ENCODE measurements at places on chromosomes 16 and 17.

DNA sequence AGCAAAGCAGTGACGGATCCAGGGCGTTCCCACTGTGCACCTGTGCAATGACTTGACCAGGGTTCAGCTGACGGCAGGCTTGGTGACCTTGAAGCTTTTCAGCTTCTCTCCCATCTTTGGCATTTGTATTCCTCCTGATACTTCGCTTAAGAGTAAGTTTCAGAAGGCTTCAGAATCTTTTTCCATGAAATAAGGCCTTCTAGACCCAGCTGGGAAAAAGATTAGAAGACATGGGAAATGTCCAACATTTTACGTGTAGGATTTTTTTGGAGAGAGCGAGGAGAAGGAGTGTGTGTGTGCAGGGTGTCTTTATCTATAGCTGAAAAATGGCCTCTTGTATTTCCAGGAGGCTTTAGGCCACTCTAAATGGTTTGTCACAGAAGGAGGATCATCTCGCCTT, 104.1 kb downstream of the BANP start:
- no peak for DNase-seq

- DNase-seq, result no peak
Measured at GRCh38 chr17:49777563-49777962, 10.9 kb upstream of the KAT7 start.

- peak; percentile 13 for DNase-seq
Measured at GRCh38 chr17:17080781-17081180, 38.5 kb downstream of the MPRIP start.

DNA sequence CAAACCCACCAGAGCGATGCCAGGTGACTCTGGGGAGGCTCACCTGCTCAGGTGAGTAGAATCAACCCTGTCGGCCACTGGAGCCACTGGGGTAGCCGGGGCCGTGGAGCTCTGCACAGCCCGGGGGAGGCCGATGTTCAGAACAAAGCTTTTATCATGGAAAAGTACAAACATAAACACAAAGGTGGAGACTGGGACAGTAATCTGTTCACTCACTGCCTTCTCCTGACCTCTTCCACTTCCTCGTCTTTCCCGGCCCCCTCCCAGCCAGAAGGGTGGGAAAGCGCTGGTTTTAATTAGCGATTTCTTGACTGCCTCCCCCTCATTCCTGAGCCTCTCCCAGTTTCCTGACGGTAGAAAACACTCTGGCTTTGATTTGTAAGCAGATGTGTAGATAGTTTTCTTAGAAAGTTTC, 9.8 kb upstream of the TEX19 start:
- no peak for DNase-seq

GRCh38 chr17:48759288-48759687, 30.7 kb upstream of the HOXB13 start:
- no peak for DNase-seq

- DNase-seq, result no peak
Measured at GRCh38 chr17:73549841-73550430, 94.3 kb downstream of the SDK2 start.

DNA sequence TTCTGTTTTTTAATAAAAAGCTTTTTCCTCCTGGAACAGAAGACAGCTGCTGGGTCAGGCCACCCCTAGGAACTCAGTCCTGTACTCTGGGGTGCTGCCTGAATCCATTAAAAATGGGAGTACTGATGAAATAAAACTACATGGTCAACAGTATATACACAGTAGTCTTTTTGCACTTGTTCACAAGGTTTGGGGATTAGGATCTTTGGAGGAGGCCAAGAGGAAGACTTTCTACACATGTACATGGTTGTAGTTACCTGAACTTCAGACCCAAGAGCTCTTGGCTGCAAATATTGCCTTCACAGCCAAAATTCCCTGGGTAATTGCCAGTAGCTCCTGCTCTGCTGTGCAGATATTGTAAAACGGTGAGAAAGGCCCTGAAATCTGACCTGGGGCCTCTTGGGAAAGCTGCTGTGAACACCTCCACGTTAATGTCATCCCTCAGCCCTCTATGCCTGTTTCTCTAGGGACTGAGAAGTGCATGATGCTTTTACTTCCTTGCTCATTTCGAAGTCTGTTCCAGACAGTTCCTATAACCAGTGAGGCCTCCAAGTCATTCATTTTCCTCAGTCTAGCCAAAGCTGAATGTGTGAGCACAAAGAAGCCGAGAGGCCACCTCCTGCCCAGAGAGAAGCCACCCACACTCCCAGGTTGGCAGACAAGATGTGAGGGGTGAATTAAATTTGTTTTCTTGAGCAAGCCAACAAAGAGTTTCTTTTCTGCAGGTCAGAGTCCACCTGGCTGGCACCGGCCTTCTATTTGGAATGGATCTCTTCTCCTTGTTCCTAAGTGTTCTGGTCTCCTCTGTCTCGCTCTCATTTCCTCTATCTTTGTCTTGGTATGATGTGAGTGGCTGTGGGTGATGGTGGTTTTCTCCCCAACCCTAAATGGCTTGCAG, 15.9 kb downstream of the ANKRD40 start:
- DNase-seq, result no peak

DNA sequence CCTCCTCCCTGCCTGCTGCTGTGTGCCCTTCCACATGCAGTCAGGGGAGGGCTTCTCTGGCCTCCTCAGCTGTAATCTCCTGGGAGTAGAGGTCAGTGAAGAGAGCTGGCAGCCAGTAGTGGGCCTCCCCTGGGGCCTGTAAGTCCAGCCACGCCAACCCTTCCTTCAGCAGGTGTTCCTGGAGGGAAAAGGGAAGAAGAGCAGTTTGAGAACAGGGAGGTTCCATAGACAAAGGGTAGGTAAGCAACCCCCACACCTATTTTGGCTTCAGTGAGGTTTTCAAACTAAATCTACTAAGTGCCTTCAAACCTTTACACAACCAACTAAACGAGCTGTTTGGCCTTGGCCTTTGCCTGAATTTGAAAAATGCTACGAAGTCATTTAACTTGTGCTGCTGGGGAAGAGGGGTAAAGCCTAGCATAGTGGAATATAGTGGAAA, 14.2 kb downstream of the SNF8 start:
- no peak for DNase-seq

- no peak for DNase-seq
Measured at GRCh38 chr16:8764525-8765250, 32.8 kb downstream of the TMEM186 start.

DNA sequence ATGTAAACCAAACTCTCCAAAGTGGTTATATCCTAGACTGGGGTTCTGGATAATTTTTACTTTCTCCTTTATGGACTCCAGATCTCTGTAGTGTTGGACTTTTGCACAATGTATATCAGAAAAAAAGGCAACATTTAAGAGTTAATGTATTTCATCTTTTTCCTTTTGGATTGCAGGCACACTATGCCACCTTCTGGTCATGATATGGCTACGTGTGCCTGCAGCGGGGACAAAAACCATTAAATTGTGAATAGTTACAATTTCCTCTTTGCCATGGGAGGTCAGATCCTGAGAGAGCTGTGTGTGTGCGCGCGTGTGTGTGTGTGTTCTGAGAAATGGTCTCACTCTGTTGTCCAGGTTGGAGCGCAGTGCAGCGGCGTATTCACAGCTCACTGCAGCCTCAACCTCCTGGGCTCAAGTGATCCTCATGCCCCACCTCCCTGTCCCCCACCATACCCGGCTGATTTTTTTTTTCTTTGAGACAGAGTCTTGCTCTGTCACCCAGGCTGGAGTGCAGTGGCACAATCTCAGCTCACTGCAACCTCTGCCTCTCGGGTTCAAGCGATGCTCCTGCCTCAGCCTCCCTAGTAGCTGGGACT, 4.3 kb upstream of the SGF29 start:
- no peak for DNase-seq

GRCh38 chr16:65309354-65309753, 187.5 kb upstream of the CDH11 start:
- DNase-seq, result no peak

DNA sequence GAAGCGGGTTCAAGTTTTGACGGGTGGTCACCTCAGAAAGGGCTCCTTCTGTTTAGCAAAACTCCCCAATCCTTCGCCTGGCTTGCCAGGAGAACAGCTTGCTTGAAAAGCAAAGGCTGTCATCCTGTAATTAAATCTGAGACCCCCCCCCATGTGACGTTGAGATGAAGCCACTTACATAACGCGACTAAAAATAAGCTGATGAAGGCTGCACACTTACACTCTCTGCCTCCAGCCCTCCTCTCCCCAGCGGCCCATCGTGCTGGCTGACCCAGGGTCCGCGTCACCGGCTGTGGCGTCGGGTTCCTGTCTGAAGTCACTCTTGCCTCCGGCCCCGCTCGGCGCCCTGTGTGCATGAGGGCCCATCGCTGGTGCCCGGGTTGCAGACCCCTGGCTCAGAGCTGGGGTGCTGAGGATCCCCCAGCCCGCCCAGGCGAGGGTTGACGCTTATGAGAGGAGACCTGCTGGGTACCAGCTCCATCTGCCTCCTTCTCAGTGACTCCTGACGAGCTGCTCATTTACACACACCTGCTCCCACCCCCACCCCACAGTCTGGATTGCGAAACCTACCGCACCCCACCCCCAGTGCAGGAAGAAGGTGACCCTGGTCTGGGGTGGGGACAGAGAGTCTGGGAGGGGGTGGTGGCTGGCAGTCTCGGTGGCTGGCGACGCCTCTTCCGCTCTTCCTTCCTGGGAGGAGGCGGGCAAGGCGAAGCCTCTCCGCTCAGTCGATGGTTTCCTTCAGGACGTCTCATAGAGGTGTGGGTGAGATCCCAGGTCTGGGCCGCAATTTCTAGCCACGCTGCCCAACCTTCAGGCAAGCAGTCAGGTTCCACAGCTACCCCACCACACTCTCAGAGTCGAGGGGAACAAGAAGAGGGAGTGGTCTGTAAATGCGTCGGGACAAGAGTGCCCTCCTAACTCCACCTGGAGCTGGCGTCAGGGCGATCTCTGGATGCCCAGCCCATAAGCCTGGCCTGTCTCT, 3.1 kb upstream of the BAIAP2 start:
- no peak for DNase-seq

GRCh38 chr17:72075995-72076677, 44.7 kb upstream of the SOX9 start:
- DNase-seq, result no peak

DNA sequence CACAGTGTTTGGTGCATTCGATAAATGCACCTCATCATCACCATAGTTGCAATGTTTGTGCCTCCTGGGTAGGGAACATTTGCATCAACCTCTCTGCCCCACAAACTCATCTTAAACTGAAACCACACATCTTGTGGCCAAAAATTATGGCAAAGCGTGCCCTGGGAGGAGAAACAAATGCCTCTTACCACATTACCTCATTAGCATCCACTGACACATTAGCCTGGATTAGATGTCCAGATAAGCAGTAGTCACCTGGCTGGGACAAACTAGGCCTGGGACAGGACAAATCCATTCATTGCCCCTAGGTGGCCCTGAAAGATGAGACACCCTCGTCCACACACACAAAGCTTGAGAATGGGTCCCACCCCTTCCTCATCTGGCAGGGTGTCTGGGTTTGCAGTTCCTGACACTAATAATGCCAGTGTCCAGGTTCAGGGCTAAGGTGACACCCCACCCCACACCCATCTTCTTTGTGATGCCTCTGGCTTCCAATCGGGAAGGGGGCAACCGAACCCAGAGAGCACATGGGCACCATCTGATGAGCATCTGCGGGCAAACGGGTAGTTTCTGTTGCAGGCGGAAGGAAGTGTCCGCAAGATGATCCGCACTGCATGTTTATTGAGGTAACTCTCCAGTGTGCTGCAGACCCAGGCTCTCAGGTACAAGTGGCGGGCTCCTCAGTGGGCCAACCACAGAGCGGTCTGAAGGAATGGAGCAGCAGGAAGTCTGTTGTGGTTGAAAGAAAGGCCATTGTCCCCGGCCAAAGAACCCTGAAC, 8.6 kb downstream of the XYLT1 start:
- DNase-seq, result no peak

DNA sequence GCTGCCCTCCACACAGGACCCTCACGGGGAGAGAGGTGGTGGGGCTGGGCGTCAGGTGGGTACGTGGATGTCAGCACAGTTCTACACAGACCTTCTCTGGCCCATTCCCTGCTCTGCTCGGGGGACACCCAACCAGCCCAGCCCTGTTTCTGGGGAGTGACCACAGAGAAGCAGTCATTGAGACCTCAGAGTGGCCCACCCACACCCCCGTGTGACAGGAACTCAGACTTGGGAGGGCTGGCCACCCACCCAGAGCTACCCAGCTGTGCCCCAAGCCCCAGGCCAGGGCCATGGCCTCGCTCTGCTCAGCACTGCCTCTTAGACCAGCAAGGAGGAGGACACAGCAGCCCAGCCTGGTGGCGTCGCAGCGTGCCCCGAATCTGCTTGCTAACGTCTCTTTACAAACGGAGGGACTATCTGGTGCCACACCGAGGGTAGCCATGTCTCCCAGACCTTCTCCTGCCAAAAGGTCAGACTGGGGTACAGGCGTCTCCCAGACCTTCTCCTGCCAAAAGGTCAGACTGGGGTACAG, 77.7 kb downstream of the KLHDC4 start:
- no peak for DNase-seq

DNA sequence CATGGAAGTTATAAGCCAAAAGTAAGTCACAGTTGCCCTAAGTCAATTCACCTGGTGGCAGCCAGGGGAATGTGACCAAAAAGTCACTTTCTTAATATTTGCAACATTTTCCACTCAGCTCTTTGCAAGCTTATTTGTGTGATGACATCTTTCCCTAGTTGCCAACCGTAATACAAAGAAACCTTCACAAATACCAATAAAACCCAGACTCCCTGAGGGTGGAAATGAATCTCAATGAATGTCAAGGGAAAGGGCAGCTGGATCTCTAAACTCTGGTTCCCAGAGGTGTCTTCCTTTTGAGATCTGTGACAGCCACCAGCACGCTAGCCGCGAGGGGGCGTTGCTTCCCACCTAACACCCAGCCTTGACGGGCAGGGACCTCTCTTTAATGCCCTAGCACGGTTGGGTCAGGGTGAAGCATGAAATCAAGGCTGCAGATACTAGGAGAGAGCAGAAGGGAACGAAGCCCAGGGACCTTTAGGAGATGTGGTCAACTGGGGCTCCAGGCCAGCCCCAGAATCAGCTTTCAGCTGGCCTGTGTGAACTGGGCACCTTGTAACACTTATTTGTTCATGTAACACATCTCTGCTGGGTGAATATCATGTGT, 82.2 kb downstream of the CMC2 start:
- DNase-seq, result peak; percentile 51

GRCh38 chr17:40487371-40488020, 13.9 kb downstream of the TNS4 start:
- DNase-seq, result no peak

DNA sequence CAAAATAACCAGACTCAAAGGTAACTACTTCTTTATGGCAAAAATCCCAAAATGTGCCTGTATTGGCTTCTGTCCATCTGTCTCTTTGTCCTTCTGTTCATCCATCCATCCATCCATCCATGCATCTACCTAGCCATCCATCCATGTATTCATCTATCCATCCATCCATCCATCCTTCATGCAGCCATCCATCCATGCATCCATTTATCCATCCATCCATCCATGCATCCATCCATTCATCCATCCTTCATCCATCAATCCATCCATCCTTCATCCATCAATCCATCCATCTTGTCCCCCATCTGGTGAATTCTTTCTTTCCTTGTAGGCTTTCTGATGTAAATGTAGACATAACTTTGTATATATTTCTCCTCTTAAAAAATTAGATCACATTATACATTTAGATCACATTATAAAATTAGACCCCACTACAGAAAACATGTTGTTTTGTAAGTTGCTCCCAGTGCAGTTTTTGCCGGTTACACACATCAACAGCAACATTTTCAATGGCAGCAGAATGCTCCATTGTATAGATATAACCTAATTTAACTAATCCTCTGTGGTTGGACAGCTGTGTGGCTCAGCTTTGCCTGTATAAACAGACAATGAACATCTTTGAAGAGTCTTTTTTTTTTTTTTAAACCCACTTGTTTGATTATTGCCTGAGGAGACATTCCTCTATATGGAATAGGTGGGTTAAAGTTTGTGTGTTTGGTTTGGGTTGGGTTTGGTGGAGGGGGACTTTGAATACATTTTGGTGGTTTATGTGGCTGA, 72.0 kb downstream of the MSI2 start:
- DNase-seq, result no peak

All from left cardiac atrium (tissue), 4 donors.